ENCODE measurements at places on chromosomes 5 and 9.

- no peak for DNase-seq
These were observed 227.3 kb upstream of the DAB2 start for GRCh38 chr5:39652036-39652435.

- no peak for DNase-seq
These were observed 198.7 kb downstream of the SEMA6A start for GRCh38 chr5:116375926-116376325.

- DNase-seq: no peak
These were observed 105.3 kb upstream of the FCN2 start for GRCh38 chr9:134775081-134775951.

- DNase-seq: no peak
These were observed 9.4 kb upstream of the DDX41 start for GRCh38 chr5:177526191-177526590.

GRCh38 chr9:12884736-12885395 lies 110.0 kb downstream of the LURAP1L start:
- no peak for DNase-seq

- DNase-seq: no peak
These were observed 65.1 kb downstream of the BASP1 start for GRCh38 chr5:17282283-17283120.

DNA sequence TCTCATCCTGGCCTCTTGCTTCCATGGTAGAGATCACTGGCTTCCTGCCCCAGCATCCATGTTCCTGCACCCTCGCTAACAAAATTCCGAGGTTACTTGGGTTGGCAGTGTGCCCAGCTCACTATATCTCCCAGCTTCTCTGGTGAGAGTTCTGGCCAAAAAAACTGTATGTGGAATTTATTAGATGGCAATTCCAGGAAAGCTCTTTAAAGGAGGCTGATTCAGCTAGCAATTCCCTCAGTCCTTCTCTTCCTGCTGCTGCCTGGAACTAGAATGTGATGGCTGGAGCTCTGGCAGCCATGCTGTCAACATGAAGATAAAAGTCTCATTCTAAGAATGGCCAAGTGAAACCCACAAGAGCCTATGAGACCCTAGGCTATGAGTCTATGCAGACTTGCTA lies 88.8 kb downstream of the SECISBP2 start:
- no peak for DNase-seq

DNA sequence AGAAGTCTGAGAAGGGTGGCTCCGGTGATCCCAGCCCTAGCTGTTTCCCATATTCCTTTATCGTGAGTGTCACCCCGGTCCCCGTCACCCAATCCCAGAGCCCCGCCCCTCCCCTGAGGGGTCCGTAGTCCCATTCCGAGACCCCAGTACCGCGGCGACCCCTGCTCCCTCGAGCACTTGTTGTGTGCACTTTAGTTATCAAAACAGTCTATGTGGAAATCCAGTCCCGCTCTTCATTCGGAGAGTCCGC lies 223 bp downstream of the LRSAM1 start:
- DNase-seq: no peak

- no peak for DNase-seq
These were observed 45.3 kb downstream of the MAP1B start for GRCh38 chr5:72152545-72152944.
